ENCODE measurements at places on chromosomes 3 and 15.

DNA sequence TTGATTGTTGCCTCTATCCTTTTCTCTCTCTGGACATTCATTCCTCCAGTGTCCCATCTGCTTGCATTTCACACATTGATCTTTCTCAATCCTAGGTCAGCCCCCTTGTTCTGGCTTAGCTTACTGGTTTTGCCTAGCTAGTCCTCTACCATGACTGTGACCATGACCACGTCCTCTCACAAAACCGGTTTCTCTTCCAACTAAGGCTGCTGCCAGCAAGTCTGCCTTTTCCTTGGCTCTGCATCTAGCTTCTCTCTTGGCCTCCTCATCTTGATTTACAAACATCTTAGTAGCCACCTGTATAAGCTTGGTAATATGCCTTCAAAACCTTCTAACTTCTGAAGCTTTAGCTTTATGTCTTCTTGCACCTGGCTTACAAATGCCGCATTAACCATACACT lies 167.2 kb downstream of the STXBP5L start:
- DNase-seq: no peak

DNA sequence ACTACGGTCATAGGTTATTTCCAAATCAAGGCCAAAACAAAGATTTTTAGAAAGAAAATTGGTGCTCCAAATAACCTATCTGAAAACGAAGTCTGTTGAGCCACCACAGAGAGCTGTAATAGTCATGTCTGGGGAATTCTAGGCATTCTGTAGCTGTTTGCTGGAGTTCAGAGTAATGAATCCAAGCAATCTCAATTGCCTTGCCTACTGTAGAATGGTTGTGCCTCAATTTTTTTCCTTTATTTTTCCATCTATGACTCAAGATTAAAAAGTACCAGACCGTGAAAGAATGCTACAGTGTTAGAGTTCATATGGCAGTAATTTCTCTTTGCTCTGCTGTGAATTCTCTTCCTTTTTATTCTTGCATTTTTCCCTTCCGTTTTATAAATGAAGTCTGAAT lies 1007.2 kb upstream of the ALCAM start:
- DNase-seq: no peak

DNA sequence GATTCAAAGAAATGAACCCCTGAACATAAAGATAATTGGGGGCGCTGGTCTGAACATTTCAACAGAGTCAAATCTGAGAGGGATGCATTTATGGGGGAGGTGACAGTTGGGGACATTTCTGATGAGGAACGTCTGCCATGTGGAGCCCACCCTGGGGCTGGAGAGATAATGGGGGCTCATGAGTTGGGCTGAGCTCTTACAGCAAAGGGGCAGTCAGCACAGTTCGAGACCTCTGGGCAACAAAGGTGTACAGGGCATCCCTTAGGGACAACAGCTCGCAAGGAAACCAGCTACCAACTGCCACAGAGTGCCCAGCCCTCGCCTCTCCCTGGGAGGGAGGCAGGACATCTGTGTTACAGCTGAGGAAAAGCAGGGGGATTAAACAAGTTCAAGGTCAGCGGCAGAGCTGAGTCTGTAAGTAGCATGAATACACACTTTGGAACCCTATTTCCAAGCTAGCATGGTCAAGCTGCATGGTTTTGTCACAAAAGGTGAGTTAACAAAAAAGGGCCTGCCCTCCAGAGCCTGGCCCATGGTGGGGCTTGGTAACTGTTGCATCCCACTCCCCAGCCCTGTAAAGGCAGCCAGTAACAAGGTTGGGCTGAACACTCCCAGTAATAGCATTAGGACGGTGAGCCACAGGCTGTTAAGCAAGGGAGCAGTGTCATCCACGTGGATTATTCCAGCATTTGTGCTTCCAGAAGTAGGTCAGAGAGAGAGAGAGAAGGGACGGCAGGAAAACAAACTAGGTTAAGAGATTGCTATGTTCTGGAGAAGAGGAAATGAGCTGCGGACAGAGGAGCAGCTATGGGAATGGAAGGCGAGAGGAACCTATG lies 4.3 kb downstream of the GNB5 start:
- DNase-seq: no peak

DNA sequence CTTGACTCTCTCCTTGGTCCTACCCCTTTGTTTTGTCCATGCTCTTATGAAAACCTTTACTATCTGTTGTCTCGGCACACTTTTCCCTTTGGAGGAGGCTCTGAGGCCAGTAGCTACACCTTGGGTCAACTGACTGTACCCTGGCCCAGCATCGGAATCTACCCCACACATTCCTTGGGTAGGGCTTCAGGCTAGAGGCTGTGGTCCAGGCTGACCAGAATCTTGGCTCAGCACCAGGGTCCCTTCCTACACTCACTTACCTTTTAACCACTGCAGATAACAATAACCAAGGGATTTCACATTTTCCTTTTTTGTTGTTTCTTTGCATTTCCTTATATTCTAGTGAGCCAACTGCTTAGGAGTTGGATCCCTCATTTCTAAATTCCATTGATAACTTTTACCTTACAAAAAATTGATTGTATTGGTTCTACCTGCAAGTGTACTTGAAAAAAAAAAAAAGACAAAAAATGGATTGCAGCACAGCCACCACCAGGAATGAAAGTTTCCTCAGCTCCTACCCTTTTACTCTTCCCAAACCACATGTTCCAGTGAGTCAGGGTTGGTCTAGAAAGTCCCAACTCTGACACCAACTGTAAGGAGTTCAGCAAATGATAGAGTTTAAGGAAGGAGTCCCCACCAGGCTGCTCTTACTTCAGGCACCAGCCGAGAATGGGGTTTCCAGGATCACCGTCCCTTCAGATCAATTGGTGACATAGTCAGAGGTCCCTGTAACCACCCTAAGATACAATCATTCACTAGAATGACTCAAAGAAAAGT lies 95.6 kb downstream of the FBLN2 start:
- DNase-seq: no peak

GRCh38 chr3:140523600-140523999 lies 154.3 kb upstream of the TRIM42 start:
- no peak for DNase-seq

DNA sequence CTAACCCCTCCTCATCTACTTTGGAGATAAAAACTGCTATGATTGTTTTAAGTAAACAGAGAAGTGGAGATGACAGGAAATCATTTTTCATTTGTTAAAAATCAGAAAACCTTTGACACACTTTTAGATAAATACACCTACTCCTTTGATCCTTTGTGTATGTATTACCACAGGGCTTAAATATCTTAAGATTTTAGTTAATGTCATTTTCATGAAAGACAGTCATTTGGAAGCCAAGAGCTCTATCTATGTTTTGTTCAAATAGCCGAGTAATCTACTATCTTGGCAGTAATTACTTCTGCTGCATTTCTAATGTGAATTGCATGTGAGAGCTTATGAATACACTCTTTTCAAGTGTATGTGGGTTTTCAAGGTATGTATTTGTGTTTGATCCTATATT lies 2.0 kb downstream of the ARPP21 start:
- no peak for DNase-seq

DNA sequence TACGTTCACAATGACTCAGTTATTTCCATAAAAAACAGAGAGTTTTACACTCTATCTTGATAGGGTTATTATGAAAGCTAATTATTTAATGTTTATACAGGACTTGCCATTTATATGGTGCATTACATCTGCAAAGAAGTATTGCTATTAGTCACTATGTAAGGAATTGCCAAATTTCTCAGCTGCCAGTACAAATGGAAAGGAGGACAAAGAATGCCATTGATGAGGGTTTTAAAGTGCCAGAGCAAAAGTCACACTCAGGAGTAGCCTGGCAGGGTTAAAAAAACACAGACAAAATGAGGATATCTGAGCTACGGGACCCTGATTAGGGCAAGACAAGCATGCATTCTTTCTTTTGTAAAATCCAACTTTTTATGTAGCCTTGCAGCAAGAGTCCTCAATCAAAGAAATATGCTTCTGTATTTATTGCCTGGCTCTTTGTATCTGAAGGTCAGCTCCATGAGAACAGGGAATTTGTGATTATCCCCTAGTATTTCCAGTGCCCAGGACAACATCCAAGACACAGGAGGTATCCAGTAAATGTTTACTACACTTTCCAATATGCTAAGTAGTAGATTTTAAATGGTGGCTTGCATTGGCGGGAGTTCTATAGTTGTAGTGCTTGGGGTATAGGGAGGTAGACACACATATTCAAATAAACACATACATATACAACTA lies 1013.6 kb downstream of the ROBO1 start:
- no peak for DNase-seq

DNA sequence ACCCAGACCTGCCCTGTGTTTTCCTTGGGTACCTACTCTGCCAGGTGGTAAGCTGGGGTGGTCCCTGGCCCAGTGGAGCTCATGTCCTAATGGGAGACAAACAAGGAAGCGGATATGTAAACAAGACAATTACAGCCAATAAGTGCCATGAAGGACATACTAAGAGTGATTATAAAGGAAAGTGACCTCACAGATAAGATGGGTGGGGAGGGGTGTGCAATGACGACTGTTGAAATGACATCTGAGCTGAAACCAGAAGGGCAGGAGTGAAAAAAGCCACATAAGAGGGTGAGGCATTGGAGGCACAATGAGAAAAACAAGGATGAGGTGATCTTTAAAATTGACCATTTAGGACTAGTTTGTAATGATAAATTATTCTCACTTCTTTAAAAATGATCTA lies 336.2 kb upstream of the IL12A start:
- no peak for DNase-seq

GRCh38 chr15:43218908-43219706 lies 1.7 kb downstream of the EPB42 start:
- DNase-seq: no peak

- DNase-seq: no peak
Measured at GRCh38 chr3:142941373-142942123, 21.9 kb downstream of the PAQR9 start.

- no peak for DNase-seq
Measured at GRCh38 chr3:194748225-194748624, 62.5 kb downstream of the FAM43A start.

GRCh38 chr3:59246719-59247401 lies 197.0 kb upstream of the CFAP20DC start:
- DNase-seq: no peak

DNA sequence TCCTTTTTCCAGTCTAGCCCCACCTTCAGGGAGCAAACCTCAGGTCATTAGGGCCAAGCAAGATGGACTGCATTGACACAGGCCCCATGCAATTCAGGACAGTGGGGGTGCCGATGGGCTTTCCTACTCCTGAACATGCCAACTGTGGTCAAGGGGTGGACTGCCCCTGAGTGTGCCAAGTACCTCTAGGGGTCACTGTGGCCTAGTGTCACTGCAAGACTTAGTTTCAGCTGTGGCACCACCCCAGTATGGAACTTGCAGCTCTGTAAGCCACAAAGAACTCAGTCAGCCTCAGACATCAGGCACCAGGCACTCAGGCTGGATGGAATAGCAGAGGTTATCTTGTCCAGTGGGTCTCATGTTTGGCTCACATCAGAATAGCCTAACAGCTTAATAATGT lies 32.3 kb downstream of the EXOG start:
- DNase-seq: no peak

DNA sequence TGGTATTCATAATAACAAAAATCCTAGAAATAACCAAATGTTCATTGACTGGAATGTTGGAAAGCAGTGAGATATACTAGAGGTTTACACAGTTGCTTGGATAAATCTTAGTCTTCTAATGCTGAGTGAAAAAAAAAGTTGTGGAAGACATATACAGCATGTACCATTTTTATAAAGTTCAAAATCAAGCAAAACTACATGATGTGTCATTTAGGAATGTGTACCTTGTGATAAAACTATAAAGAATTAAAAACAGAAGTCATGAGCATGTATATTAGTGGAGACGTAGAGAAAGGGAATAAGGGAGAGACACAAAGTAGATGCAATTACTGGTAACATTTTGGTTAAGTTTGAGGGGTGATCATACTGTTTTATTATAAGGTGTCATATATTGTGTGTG lies 45.2 kb downstream of the FBXL2 start:
- no peak for DNase-seq

- DNase-seq: no peak
Measured at GRCh38 chr3:126556637-126557414, 1.9 kb downstream of the C3orf22 start.

DNA sequence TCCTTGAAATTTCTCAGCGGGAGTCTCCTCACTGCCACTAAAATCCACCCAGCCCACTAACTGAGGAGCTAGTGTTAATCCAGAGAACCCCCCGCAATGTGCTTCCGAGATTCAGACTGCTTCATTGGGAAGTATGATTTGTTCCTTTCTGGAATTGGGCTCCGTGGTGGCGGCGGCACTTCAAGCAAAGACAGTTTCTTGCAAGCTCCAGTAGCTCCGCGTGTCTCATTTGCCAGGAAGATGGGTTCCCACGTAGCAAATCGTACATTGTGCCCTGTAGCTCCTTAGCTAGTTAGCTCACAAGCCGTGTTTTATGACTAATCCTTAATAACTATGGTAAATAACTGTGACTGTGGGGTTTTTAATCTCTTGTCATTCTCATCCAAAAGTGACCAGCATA lies 45.4 kb downstream of the SLC6A1 start:
- DNase-seq: no peak

- no peak for DNase-seq
Measured at GRCh38 chr3:128176276-128176833, 23.1 kb downstream of the EEFSEC start.

- DNase-seq: no peak
Measured at GRCh38 chr3:126131881-126132750, 48.2 kb upstream of the SLC41A3 start.

DNA sequence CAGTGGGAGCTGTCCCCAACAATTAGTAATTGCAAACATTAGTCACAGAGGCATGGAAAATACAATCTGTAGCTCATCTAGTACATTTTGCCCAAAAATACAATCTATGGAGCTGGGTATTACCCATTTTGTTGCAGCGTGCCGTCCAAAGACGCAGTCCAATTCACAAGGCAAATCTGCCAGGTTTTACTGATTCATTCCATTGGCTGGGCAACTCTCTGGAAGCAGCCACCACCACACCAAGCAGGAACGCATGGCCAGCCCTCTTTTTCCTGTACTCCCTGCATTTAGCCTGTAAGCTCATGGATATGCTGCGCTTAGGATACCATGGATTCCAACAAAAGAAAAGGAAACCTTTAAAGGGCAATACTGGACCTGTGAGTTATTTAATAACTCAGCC lies 60.5 kb upstream of the ARRDC4 start:
- no peak for DNase-seq

- DNase-seq: no peak
Measured at GRCh38 chr15:80199366-80199765, 46.6 kb downstream of the FAH start.

DNA sequence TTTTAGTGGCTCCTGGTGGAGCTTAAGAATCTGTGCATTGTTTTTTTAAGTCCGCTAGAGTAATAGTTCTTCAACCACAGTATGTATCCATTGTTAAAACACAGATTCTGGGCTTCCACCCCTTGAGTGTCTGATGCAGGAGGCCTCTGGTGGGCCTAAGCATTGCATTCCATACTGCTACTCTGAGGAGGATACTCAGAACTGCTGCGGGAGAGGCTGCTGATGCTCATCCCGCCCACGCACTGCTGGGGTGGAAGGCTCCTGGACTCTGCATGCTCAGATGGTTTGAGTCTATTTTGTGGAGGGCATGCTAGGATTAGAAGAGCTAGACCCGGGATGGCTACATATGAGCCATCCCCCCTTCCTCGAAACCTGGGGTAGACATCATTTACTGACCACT lies 74.4 kb downstream of the THSD4 start:
- DNase-seq: no peak

- DNase-seq: no peak
Measured at GRCh38 chr3:158098309-158098639, 7.9 kb downstream of the SHOX2 start.

GRCh38 chr3:194395212-194395611 lies 3.9 kb downstream of the GP5 start:
- DNase-seq: no peak

Data from activated naive CD4-positive, alpha-beta T cell (primary cell).